GM12864 (cell line): ENCODE measurements at places on chromosomes 11 and 22.

DNA sequence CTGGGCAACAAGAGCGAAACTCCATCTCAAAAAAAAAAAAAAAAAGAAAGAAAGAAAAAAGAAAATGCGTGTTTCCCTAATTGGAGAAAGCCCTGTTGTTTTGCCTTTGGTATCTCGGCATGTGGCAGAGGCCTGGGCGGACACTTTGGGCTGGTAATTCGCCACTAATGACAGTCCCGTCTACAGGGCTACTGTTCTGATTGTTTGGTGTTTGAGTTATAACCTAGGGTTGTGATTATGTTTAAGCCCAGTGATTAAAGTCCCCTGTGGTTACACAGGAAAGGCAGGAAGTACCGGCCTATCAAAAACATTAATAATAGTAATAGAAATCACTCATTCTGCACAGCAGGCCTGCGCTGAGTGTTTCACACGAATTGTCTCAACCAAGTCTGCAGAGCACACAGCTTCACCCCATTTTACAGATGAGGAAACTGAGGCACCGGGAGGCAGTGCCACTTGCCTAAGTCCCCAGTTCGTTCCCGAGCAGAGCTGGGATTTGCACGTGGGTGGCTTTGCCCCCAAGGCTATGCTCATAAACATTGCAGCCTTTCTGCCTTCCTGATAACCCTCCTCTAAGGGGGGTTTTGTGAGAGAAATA lies 39.1 kb upstream of the GRAMD4 start:
- no peak for DNase-seq

DNA sequence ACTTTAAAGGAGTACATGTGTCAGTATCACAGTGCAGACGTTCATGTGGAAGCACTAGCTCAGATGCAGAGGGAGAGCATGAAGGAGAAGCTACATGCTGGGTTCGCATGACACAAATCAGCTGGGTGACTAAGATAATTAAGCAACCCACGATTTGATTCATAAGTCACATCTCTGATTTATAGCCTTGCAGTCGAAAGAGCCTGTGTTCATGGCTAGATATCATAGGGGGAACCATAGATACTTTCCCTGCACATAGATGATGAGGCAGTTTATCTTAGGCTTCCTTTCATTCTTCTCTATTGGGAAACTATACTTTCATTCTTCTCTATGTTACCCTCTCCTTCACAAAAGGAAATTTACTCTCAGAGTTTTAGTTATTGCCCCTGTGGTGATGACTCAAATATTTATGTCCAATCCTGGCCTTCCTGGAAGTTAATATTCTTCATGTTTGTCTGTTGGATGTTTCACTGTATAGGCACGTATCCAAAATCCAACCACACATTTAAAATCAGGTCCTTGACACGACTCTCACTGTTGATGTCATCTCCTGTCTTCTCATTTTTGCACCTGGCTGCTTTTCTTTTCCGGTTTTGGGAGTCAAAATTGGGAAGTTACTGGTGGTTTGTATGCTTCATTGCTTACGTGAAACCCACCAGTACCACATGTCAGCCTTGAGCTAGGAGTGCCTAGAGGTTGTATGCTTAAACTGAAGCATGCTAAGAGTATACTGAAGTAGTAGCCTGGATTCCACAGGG lies 56.3 kb upstream of the SLC5A12 start:
- DNase-seq: no peak

GRCh38 chr11:20926799-20927540 lies 257.6 kb downstream of the NELL1 start:
- no peak for DNase-seq

DNA sequence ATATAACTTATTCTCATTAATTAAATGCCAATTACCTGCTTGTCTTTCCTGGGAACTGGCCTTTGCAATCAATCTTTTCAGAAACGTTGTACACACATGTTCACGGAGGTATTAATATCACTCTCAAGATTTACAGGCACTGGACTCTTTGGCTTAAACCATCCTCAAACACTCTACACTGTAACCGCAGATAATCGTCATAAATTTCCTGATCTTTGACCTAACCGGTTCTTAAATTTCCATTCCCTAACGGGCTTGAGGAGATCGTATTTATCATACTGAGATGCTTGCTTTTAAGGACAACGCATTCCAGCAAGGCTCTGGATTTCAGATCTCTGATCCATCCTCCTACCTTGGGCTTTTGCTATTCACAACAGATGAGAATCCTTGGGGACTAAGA lies 72.8 kb downstream of the ARL14EP start:
- DNase-seq: no peak

GRCh38 chr11:73838443-73839122 lies 38.1 kb downstream of the COA4 start:
- no peak for DNase-seq

DNA sequence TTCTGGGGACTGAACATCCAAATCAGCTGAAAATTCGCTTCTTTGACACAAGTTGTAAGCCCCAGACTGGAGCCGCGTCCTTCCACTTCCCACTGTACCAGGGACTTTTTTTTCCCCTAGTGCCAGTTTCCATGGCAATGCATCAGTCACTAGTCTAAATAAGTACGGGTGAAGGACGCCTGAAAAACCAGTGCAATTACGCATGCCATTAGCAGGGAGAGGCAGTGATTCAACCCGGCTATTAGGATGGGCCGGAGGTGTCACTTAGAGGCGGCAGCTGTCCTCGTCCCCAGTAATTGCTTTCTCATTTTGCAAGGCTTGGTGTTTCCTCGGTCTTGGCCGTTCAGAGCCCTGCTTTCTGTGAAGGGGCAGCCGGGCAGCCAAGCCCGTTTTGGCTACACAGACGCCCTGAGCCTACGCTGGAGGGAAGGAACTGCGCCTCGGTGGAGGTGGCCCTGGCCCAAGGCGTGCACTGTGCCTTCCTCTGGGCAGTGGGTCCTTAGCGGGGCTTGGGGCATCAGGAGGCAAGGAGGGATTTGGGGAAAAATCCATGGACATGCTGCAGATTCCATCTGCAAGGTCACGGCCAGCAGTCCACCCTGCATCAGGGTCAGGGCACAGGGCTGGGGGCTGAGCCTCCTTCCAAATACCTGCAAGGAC lies 319.7 kb downstream of the CTTN start:
- no peak for DNase-seq
